ENCODE measurements at places on chromosomes 6 and 20.

GRCh38 chr6:3530515-3530914 lies 73.7 kb upstream of the SLC22A23 start:
- no peak for DNase-seq

DNA sequence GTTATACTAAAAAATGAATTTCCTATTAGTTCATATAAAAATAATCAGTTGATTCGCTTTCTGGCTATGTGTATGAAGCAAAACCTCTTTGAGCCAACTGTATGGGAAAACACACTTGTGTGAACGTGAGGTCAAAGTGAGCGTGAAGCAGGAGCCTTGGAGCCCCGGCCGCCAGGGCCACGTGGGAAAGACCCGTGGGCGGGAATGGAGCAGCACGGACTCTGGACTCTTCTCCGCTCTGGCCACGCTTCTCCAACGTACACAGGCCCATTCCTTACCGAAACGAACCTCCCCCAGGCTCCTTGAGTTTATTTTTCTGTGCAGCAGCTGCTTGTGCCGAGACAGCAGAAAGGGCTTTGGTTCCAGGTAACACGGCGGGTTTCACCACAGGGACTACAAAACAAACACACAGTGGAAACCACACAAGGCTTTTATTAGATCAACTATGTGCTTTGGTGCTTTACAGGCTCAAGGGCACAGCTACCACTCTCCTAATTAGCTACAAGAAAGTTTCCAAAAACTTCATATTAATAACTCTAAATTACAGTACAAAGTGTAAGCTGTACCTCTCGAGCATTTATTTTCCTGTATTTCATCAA lies 62.7 kb downstream of the TAF4 start:
- peak; percentile 77 for DNase-seq

GRCh38 chr6:108336971-108337370 lies 42.1 kb downstream of the AFG1L start:
- no peak for DNase-seq

GRCh38 chr6:149480502-149481280 lies 4.1 kb downstream of the ZC3H12D start:
- peak; percentile 39 for DNase-seq

GRCh38 chr20:49119988-49120387 lies 68.1 kb downstream of the STAU1 start:
- DNase-seq = no peak

GRCh38 chr6:129248946-129249345 lies 366.0 kb downstream of the LAMA2 start:
- no peak for DNase-seq

GRCh38 chr20:9070304-9070703 lies 1.4 kb downstream of the PLCB4 start:
- no peak for DNase-seq

GRCh38 chr20:38434301-38434741 lies 807 bp downstream of the SNHG17 start:
- DNase-seq = no peak

DNA sequence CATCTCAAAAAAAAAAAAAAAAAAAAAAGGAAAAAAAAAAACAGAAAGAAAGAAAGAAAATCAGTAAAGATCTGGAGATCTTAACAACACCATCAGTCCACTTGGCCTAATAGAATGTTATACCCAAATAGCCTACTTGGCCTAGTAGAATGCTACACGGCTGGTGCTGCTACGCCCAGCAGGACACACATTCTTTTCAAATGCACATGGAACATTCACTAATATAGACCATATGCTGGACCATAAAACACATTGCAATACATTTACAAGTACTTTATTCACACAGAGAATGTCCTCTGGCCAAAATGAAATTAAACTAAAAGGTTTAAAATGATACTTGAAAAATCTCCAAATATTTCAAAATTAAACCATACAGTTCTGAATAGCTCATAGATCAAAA lies 80.0 kb upstream of the TNFAIP3 start:
- no peak for DNase-seq

DNA sequence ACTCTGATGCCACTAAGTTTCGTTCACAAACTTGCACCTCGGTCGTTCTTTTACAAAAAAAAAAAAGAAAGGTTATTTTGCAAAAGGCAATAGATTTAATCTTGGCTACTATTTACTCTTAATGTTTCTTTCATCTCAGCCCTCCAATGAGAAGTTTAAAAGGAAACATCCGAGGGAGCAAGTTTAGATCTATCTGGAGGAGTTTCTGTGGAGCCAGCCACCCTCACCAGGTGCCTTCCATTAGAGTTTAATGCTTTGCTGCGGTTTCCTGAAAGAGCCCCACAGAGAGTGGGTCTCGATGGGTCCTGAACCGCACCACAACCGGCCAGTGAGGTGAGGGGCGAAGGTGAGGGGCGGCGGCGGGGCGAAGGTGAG lies 632 bp downstream of the PRKN start:
- no peak for DNase-seq

DNA sequence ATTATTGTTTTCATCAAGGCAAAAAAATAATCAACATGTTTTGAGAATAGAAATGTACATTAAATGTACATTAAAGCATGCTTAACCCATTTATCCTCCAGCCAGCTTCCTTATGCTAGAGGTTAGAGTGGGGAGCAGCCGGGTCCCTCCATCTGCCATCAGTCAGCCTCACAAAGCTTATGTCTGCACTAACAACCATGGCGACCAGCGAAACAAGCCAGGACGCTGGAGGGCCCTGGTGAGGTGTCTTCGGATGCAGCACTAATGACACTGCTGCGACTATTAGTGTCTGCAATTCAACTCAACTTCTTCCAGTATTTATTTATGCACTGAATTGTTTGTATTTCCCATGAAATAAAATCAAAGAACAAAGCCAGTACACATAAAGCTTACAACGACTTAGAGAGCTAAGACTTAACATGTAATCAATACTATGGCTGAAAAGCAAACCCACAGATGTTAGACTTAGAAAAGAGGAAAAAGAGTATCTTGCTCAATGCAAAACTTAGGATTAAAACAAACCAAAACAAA lies 6.8 kb downstream of the CLDN20 start:
- DNase-seq = no peak

GRCh38 chr6:1049170-1049569 lies 262.7 kb upstream of the FOXQ1 start:
- no peak for DNase-seq

GRCh38 chr6:156767603-156768467 lies 9.3 kb upstream of the ARID1B start:
- no peak for DNase-seq

- DNase-seq = no peak
Observed at GRCh38 chr6:27591699-27592480, 119.0 kb upstream of the ZNF184 start.

DNA sequence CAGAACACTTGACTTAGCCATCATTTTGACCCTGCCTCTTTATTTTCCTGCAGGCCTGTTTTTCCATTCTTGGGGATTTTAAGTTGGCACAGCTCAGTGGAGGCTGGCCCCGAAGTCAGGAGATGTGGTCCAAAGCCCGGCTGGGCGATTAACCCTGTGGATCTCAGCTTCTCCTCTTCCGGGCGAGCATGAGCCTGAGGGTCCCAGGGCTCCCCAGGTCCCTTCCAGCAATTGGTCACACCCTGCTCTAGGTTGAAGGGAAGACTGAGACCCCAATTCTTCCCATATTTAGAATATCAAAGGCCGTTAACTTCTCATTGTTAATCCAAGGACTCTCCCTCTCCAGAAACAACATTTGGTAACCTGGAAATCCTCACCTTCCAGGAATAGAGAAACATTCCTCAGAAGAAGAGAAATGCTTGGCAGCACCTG lies 2.3 kb downstream of the THBS2 start:
- DNase-seq = no peak

DNA sequence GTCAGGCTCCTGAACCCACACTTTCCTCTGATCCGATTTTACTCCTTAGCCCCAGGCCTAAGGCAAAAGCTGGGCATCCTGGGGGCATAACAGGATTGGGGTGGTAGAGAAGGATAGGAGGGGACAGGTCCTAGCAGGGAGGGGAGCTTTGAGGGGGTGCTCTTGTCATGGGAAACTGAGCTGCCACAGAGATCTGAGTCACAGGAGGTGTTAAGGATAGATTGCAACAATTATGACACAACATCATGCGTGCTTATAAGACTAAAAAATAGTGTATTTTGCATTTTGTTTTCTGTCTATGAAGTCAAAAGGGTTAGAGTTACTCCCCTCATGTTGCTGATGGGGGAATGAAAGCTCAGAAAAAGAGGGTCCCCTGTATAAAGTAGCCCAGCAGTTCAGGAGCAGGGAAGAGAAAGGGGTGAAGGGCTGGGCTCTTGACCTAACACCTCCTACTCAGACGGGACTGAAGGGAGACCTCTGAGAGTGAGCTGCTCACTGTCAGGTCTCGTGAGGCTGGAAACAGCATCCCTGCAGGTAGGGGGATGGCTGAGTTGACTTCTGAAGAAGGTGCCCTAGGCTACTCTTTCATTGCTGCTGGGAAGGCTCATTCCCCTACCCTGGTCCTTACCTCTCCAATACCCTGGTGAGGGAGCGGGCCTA lies 2.0 kb downstream of the GLP1R start:
- no peak for DNase-seq

DNA sequence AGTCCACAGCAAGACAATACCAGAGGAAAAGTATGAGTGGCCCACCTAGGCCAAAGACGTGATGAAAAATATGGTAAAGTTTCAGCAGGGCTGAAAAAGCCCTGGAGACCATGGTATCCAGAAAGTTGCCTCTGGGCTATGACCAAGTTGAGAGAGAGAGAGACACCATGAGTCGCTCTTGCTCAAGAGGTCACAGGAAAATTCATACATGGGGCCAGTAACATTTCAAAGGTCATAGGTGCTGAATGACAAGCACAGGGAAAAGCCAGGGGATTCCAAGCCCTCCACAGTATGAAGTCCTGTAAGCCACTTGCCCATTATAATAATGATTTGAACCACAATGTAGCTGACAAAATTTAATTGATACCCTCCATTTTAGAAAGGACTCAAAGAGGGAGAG lies 657.7 kb upstream of the CITED2 start:
- DNase-seq = no peak

GRCh38 chr6:49257549-49257948 lies 205.5 kb downstream of the MMUT start:
- DNase-seq = no peak

DNA sequence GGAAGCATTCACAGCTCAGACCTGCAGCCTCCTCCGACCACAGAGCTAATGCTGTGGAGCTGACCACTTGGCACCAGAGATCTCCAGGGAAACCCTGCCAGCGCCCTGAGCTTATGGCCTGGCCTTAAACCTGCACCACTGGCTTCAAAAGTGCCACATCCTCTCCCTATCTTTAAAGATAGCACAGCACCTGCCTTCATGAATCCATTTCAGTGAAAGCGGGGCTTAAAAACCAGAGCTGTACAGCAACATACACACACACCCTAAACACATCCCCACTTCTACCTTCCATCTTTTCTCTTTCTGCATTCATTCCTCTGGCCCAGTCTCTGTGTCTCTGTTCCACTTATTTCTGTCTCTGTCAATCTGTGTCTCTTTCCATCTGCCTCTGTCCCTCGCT lies 59.8 kb upstream of the CCDC167 start:
- no peak for DNase-seq

DNA sequence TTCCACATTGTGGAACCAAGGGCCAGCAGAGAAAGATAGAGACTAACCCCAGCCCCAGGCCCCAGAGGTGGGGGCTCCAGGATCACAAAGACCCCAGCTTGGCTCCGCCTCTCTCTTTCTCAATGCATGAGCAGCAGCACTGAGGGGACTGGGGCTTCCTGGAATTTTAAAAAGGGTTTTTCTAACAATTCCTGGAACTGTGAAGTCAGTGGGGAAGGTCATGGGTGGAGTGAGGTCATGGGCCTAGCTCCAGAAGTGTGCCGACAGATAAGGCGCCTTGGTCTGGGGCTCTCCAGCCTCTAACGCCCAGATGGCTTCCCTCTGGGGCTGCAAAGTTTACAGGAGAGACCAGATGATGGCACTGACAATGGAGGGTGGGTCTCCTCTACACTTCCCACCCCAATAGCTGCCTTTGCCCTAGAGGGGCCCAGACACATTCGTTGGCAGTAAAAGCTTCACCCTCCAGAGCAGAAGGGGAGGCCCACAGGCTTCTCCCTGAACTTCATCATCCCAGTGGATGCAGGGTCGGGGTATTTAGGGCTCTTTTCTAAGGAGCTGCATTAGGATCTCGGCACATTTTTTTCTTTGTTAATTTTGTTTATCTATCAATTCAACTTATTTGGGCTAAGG lies 46.9 kb upstream of the CD93 start:
- no peak for DNase-seq

GRCh38 chr6:88443554-88443953 lies 277.4 kb upstream of the CNR1 start:
- DNase-seq = no peak

DNA sequence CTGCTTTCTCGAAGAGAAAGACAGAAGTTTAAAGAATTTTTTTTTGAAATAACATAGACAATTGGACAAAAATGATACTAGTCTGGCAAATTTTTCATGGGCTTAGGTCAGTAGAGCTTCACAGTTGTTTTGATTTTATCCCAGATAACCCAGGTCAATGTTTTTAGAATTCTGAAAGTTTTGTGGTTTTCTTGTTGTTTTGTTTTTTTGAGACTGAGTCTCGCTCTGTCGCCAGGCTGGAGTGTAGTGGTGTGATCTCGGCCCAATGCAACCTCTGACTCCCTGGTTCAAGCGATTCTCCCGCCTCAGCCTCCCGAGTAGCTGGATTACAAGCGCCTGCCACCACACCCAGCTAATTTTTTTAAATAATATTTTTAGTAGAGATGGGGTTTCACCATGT lies 22.8 kb downstream of the KIF13A start:
- no peak for DNase-seq

DNA sequence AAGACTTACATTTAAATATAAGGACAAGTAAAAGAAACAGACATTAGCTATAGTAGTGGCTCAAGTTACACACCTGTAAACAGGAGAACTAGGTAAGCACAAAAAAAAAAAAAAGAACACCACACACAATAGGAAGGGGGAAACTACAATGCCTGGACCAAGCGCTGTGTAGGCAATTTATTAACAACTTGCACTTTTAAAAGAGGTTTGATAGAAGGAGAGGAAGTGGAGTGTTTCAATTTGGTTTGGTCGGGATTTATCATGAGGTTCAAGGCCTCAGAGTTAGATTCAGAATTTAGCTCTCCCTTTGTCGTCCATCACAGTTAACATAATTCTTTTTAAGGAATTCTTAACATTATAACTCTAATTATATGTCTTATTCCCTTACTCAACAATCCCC lies 1.1 kb upstream of the USP49 start:
- no peak for DNase-seq

GRCh38 chr6:83314693-83315092 lies 116.2 kb downstream of the ME1 start:
- DNase-seq = no peak

DNA sequence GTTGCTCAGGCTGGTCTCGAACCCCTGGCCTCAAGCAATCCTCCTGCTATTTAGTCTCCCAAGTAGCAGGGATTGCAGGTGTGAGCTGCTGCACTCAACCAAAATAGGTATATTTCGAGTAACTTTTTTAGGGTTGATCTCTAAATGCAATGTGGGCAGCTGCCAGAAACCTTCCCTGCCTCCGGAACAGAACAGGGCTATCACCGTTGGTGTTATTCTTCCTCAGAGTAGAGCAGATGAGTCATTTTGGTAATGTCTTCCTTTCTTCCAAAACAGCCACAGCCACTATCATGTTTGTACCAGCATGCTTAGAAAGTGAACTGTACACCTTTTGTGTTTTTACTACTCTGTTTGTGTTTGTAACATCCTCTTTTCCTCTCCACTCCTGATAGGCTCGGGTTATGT lies 44.1 kb downstream of the SNX9 start:
- no peak for DNase-seq

Data from left lobe of liver (tissue), 2 donors.